ENCODE measurements at places on chromosomes 5 and 9.

DNA sequence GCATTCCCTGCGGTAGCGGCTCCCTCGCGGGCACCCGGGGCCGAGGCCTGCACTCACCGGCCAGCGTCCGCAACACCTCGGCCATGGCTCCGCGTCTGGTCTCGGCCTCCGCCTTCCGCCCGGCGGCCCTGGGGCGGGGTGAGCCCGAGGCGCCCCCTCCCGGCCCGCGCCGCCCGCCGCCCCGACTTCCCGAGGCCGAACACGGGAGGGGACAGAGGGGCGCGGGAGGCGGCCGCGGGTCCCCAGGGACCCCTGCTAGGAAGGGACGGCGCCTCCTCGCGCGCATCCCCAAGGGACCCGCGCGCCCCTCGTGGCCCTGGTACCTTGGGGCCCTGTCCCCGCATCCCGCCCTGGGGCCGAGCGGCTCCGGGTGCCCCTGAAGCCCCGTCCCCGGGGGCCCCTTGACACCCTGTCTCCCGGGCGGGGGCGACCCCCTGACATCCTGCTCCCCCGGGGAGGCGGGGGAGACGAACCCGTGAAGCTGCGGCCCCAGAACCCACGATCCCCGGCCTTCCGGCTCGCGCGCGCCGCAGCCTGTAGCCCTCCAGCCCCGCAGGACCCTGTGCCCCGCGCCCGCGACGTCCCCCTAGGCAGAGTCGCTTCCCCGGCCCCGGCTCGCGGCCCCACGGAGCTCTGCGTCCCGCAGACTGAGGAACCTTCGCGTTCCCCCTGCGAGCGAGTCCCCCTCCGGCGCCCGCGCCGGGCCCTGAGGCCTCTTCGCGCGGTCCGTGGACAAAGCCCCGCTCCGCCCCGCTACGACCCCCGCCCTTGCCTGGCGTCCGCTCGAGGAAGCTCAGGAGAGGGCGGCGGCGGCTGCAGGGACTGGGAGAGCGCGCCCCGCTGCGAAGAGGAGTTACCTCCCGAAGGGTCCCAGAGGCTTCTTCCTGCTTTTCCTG is at the start of gene ABO:
ABO (minus strand) TSS at position 97 of the 896 bp plus-strand sequence.
- DNase-seq, result no peak

GRCh38 chr5:179160584-179160983 is 100.4 kb downstream of the ZNF354C start:
- no peak for DNase-seq

GRCh38 chr5:134521841-134522240 is 3.6 kb upstream of the JADE2 start:
- DNase-seq, result no peak

- no peak for DNase-seq
These were observed 1.2 kb downstream of the PRRT1B start for GRCh38 chr9:131546336-131547084.
